NCI-H2081 treated with DMSO at 0.1 percent for 48 hours (cell line): ENCODE measurements at places on chromosomes 7 and 10.
A peak's percentile ranks its signal among the peaks of the same experiment; 100 is the strongest.

DNA sequence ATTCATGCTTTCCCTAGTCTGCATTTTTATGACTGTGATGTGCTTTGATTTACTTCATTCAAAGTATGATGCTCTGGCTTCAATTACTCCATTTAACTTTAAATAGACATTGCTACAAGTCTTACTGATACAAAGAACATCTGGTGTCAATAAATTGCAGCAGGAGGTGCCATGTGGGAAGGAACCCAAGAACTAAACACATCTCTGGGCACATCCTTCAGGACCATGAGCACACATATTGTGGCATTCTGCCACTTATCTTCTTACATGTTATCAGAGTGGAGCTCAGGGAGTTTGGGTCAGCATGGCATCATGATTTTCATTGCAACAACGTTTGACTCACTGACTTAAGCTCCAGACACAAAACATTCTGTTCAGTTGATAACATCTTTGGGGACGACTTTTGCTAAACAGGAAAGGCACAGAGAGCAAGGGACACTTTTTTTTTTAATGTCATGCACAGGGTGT lies 227.0 kb downstream of the DKK1 start:
- no peak for DNase-seq

- DNase-seq: no peak
Observed at GRCh38 chr7:149878523-149878921, 4.8 kb downstream of the ATP6V0E2 start.

GRCh38 chr10:535051-535450 lies 154.4 kb downstream of the DIP2C start:
- no peak for DNase-seq

- DNase-seq: no peak
Observed at GRCh38 chr10:62031507-62031906, 130.0 kb downstream of the ARID5B start.

- DNase-seq: no peak
Observed at GRCh38 chr7:113188396-113188795, 70.0 kb upstream of the SMIM30 start.

GRCh38 chr10:68813559-68813958 lies 13.8 kb upstream of the STOX1 start:
- no peak for DNase-seq

- DNase-seq: no peak
Observed at GRCh38 chr10:60535427-60535826, 145.8 kb upstream of the ANK3 start.

DNA sequence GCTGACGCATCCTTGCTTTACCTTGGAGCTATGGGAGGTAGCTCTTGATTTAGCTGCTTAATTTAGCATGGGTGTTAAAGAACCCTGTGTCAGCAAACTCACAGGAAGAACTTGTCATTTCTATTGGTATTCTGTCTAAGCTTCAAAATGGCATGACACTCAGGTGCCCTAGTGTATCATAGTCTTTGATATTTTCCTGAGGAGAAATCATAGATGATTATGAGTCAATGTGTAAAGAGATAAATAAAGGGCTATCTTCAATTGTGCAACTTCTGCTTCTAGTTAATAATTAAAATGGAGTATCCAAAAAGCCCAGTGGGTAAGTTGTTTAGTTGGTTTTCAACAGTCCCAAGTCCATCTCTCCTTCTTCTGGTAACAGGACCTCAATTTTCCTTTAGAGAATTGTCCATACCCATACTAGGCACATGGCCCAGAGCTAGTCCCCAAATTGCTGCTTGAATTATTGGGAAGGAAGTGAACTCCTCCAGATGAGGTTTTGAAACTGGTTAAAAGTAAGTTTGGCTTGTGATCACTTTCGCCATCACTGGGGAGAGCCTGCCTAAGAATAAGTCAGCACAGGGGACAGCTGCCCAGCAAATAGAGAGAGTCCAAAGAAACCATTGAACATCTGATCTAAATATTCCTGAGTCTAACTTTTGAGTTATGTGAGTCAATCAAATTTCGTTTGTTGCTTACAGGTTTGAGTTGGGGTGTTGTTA lies 169.0 kb upstream of the PHYHIPL start:
- DNase-seq: no peak

DNA sequence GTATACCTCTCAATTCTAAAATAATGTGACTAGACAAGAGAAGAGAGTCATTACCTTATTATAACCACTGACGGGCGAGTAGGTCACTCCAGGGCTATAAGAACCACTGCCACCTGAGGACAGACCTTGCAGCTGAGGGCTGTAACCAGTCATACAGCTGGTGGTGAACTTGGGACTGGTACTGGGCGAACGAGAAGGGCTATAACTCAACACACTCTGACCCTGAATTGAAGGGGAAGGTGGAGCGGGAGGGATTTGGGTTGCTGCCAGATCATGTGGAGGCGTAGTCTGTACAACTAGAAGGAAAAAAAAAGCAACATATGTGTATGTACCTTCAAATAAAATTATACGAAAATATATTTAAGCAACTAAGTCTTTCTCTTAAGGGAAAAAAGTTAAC lies 3.4 kb downstream of the TMEM209 start:
- peak; percentile 88 for DNase-seq

- no peak for DNase-seq
Observed at GRCh38 chr7:53539558-53539957, 504.1 kb downstream of the POM121L12 start.
